OCI-M1 (cell line): ENCODE measurements at places on chromosomes 4 and X.

- no peak for DNase-seq
Measured at GRCh38 chrX:15906041-15906943, 51.7 kb upstream of the AP1S2 start.

- DNase-seq = no peak
Measured at GRCh38 chrX:42978655-42979379, 200.9 kb upstream of the PPP1R2C start.

DNA sequence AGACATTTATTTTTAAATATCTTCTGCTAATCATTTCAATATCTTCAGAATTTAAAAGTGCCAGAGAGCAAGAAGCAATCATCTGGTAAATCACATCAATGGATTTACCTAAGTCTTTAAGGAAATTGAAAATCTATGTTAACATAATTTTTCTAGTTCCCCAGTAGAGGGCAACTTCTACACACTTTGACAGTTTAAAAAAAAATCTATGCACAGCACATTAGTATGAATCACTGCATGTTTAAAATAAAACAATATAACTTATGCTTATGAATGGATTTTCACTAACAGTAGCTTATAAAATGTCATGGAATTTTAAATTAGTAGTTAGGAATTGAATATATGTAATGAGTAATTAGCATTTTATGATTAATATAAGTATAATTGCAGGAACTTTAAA is 126.5 kb downstream of the REELD1 start:
- peak; percentile 52 for DNase-seq

DNA sequence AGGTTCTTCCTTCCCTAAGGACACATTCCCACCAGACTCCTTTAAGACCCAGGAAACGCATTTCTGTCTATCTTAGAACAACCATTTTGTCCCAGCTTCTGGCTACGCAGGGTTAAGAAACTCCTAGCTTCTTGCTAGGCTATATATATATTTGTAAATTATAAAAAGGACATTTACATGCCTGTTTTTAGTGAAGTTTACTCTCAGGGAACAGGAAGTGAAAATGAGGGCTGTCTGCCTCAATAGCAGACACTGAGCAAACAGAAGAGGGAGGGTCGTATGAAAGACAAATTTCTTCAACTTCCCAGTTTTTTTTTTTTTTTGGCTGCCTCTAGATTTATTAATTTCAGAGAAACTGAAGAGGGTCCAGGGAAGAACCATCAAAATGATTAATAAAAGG is 9.3 kb upstream of the FRMPD3 start:
- DNase-seq = no peak

GRCh38 chr4:141301216-141301615 is 80.5 kb downstream of the ZNF330 start:
- DNase-seq = no peak

GRCh38 chr4:74267998-74268606 is 40.2 kb upstream of the EPGN start:
- DNase-seq = peak; percentile 16

GRCh38 chrX:75151827-75152592 is 4.1 kb downstream of the ABCB7 start:
- no peak for DNase-seq

DNA sequence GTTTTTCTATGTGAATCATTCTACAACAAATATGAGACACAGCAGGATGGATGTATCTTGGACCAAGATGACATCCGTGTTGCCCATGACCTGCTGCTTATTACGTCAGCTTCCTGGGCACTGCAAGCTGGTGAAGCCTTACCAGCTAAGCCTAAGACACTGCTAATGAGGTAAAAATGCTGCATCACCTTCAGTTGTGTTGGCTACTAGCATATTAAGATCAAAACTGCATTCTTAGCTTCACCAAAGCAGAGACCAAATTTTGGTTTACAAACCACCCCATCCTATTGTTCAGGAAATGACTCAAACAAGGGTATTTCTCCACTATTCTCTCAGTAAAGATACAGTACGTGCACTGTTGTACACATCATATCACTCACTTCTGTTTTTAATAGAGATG is 50.3 kb downstream of the MAML3 start:
- no peak for DNase-seq

- DNase-seq = no peak
Measured at GRCh38 chrX:133880032-133880443, 105.4 kb downstream of the GPC3 start.

- DNase-seq = no peak
Measured at GRCh38 chrX:17553469-17553868, 178.5 kb downstream of the NHS start.

DNA sequence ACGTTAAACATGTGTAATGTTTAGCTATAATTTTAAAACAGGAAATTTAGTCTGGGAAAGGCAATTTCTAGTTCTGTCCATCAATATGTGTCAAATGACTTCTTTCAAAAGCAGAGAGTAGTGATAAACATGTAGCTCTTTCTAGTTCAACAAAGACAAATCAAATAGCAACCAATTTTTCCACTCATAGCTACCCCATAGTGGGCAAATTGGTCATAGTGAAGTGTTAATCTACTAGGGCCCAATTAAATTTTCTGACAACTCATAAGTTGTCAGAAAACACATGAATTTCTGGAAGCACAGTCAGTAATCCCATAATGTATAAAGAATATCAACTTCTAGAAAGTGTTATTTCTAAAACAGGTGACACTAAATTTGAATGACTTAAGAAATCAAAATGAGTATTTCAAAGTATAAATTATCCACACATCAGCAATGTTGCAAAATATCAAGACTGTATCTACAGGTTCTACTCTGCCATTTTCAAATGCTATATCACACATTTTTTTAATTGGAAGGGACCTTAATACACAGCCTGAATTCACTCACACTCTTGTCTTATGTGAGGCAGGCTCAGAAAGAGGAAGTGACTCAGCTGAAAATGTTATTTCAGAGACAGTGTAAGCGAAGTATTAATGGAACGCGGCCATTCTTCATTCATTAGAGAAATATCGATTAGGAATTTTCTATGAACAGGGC is 7.7 kb downstream of the OCIAD2 start:
- peak; percentile 87 for DNase-seq

GRCh38 chr4:26796081-26796480 is 64.6 kb upstream of the STIM2 start:
- no peak for DNase-seq

- DNase-seq = no peak
Measured at GRCh38 chr4:112023402-112023950, 121.8 kb upstream of the FAM241A start.

- DNase-seq = no peak
Measured at GRCh38 chr4:73752424-73752823, 12.1 kb downstream of the CXCL8 start.

- no peak for DNase-seq
Measured at GRCh38 chrX:23332888-23333821, 1.5 kb upstream of the PTCHD1 start.

DNA sequence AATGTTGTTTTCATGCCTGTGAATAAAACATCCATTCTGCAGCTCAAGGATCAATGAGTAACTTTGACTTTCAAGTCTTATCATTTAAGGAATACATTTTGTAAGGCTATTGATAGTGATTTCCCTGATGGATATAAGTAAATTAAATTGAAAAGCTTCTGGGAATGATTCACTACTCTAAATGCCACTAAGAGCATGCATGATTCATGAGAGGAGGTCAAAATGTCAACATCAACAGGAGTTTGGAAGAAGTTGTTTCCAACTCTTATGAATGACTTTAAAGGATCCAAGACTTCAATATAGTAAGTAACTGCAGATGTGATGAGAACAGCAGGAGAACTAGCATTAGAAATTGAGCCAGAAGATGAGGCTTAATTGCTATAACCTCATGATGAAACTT is 1487.3 kb downstream of the PCDH7 start:
- DNase-seq = no peak

- DNase-seq = peak; percentile 62
Measured at GRCh38 chrX:123878252-123878721, 18.4 kb downstream of the XIAP start.

DNA sequence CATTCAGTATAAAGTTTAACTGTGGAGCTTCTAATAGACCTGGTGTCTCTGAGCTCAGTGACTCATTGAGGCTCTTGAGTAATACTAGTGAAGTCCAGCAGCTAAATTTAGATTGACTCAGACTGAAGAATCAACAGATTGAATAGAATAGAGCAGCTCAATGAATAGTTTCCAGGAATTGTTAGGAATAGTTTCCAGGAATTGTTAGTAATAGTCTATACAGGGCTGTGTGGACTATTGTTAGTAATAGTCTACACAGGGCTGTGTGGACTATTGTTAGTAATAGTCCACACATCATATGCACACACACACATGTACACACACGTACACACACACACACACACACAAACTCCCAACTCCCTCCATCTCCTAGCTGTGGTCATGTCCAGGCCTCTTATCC is 3.0 kb downstream of the GIMD1 start:
- peak; percentile 55 for DNase-seq

- DNase-seq = peak; percentile 9
Measured at GRCh38 chr4:21470535-21470934, 478.0 kb downstream of the KCNIP4 start.

DNA sequence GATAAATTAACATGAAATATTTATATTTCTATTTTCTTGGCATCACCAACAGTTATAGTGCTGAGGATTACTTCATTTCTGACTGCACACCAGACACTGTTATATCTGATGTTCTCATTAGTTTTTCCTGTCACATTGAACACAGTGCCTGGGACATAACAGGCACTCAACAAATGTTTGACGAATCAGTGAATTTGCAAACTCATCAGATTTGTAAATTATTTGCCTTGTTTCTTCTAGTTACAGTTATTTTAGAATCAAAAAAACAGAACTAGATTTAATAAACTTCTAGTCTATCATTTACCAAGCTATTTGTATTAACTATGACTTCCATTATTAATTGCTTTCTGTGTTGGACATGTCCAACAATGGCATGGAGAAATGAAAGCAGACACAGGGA is 483.3 kb downstream of the KLHL13 start:
- no peak for DNase-seq

DNA sequence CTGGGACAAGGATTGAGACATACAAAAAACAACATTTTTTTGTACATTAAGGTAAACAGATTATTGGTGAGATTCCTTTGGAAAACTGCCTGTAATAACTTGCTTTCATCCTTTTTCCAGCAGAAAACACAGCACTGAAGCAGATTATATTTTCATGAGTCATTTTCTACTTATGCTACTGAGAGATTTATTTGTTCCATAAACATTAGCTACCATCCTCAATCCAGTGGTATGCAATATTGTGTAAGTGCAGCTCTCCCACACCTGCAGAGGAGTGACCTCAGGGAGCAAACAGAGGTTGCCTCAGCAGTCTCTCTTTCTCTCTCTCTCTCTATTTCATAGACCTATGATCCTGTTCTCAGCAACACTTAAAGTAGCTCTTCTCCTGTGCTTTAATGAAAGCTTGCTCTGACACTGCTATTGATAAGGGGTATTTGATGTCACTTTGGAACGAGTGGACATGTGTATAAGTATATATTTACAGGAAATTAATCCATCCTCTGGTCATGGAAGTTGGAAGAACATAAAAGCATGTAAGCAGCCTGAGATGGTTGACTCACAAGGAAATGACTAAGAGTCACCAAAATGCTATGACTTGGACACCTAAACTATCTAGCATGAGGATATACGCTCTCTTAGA is 163.7 kb upstream of the SPANXC start:
- DNase-seq = no peak

DNA sequence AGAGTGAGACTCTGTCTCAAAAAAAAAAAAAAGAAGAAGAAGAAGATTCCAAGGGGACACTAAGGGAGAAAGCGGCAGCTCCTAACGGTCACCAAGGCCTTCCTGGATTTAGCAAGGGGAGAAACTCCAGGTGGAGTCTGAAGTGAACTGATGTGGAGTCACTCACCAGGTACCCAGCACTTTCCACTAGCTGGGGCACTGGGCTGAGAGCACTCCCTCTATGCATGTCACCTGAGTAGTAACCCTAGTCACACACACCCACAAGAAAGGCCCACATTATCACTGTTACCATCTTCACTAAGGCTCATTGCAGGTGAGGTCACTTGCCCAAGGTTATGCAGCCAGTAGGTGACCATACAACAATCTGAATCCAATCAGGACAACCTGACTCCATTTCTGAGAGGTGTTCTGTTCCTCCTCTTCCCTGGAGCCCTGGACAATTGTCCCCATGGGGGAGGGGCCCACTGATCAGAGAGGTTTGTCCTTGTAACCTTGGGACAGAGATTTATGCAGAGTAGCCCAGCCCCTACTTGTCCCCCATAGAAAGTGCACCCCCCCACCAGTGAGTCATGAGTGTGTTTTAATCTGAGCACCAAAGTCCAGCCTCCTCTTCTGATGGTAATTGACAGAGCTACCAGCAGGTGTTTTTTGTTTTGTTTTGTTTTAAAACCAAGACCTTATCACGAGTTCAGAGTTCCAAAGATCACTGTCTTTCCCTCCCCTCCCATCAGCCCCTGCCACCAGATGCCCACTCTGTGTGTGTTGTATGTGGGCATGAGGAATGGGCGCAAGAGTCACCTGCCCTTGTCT is 5.9 kb upstream of the SASH3 start:
- peak; percentile 1 for DNase-seq

- no peak for DNase-seq
Measured at GRCh38 chr4:7326693-7327340, 107.9 kb downstream of the PSAPL1 start.

GRCh38 chr4:52716364-52717151 is 34.7 kb downstream of the ERVMER34-1 start:
- DNase-seq = no peak

DNA sequence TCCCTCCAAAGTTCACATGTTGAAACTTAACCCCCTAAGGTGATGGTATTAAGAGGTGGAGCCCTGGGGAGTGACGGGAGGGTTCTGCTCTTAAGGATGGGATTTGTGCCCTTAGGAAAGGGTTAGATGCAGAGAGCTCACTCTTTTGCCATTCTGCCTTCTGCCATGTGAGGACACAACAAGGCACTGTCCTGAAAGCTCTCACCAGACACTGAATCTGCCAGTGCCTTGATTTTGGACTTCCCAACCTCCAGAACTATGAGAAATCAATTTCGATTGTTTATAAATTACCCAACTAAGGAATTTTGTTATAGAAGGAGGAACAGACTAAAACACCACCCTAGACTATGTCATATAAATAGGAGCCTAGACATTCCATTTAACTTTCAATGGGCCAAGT is 11.7 kb downstream of the LRP2BP start:
- no peak for DNase-seq

DNA sequence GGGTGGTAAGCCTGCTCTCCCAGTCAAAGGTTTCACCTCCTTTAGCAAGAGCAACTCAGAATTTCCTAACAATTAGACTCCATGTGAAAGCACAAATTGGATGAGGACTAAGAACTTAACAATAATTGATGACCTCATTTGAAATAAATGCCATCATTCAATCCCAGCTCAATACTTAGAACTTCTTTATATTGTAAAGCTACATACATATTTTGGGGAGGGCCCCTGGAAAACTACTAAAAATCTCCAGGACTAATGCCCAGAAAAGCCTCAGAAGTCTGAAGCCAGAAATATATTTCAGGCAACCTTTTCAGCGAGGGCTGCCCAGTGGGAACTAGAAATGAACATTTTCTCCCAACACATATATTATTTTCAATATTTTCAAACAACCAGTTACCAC is 38.1 kb downstream of the AMOT start:
- DNase-seq = no peak

DNA sequence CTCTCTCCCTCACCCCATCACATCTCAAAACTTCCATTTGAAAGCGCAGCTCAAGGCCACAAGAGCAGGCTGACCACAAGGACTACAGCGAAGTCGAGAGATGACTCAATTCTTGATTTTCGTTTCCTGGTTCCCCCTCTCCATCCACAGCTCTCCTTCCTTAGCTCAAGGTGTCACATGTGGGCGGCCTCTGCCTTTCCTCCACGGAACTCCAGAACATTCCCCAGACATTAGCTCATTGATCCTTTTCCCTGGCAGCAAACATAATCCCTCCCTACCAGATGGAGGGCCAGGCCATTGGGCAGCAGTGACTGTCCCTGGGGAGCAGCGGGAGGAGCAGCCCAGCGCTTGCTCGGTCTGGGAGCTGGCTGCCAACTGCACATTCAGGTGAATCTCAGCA is 56.3 kb downstream of the CCDC149 start:
- no peak for DNase-seq
